ENCODE measurements at places on chromosomes 5 and 9.

GRCh38 chr5:149114403-149115312 lies 26.6 kb upstream of the ABLIM3 start:
- peak; percentile 97 for DNase-seq

GRCh38 chr5:173020154-173020581 lies 36.0 kb upstream of the CREBRF start:
- no peak for DNase-seq

GRCh38 chr5:173202266-173202875 lies 32.6 kb downstream of the NKX2-5 start:
- DNase-seq, result no peak

DNA sequence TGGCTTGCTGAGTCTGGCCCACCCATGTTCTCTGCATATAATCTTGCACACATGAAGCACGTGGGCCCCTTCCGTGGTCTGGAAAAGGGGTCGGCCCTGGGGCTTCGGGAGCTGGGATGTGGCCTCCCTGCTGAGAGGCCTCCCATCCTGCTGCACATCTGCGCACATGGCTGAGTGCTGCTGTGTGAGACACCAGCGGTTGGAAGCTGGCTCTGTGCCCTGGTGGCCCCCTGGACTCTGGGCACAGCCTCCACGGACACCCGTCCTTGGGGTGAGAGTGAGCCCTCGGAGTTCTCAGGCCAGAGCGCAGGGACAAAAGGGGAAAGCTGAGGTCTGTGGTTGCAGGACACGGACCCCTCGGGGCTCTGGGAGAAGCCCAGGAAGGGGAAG lies 115.8 kb downstream of the RXRA start:
- DNase-seq, result peak; percentile 11

DNA sequence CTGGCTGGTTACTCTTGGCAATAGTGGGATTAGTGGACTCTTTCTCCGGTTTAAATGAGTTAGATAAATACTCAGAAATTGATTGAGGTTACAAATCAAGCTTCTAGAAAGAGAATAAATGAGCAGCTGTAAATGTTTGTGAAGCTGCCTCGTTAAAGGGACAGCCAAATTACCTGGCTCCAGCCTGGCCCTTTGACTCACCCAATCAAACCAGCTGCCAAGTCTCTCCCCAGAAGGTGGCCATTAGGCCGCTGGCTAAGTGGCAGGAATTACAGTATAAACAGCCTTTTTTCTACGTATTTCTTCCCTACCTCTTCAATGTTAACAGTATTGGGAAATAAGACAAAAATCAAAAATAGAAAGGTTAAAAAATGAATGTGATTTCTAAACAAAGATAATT lies 46.0 kb upstream of the SRFBP1 start:
- no peak for DNase-seq

DNA sequence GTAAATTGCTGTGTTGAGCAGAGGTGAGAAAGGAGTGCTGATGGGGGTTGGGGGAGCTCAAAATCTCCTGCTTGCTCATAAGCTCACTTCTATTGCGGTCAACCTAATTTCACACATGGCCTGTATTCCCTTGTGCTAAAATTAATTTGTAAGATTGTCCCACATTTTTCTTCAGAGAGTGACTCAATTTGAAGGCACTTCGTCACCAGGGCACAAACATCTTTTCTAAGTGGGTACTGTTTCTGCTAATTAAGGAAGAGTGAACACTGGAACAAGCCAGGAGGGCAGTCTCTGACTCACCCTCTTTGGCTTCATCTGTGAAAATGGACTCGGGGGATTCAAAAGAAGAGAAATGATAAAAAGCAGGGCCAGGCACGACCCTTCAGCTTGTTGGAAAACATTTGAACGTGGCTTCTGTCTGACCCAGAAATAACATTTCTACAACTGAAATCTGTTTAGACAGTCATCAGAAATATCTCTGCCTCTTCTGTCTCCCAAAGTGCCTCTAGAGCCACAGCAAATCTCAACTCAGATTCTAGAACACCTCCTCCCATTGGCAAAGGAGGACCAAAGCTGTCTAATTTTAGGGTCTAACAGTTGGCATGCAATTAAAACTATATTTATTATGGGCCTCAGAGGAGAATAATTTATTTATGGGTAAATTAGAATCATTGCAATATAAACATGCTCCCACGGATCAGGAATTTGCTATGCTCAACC lies 49.8 kb downstream of the FEM1C start:
- DNase-seq, result no peak

DNA sequence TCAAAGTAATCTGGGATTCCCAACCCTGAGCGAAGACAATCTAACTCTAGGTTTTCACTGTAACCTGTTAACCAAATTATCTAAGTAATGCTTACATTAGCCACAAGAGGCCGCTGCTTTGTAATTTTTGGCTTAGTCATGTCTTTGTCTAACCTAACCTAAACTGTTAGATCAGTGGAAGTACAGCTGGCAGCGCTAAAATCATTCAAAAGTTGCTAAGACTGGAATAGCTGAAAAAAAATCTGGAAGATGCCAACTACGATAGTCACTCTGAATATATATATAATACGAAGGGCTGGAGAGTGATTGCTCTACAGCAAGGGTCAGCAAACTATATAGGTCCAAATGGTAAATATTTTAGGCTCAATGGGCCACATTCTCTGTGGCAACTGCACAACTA lies 60.2 kb downstream of the FBXO38 start:
- DNase-seq, result peak; percentile 84

DNA sequence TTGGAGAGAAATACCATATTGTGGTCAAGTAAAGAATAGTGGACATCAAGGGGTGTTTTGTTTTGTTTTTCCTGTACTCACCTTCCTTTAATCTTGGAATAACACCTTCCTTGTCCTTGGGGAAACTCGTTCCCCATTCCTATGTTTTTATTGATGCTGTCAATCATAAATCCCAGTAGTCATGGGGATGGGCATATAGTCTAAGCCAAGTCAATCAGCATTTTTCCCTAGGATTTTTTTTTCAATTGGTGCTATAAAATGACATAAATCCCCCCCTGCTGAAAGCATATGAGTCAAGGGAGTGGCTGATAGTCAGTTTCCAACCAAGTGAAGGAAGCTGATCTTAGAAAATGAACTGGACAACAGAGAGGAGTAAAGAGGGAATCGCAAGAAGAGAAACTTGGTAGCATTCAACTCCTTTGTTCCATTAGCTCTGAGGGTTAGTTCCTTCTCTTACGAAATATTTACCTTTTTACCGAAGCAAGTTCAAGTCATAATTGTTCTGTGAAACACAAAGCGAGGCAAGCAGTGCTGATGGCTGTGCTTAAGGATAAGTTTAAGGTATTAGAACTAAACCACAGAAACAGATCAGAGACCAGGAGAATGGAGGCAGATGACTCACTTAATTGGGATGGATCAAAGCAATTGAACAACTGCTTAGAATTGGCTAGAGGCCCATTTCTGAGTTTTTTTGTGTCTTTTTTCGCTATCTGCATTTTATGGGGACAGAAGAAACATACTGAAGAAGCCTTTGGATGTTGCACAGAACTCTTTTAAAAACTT lies 218.6 kb downstream of the SEMA6A start:
- no peak for DNase-seq

- DNase-seq, result no peak
These were observed 43.0 kb downstream of the FXN start for GRCh38 chr9:69078581-69078980.
